Activated CD4-positive, alpha-beta T cell treated with anti-CD3 and anti-CD28 coated beads for 36 hours (primary cell): ENCODE measurements at places on chromosomes 4 and X.

DNA sequence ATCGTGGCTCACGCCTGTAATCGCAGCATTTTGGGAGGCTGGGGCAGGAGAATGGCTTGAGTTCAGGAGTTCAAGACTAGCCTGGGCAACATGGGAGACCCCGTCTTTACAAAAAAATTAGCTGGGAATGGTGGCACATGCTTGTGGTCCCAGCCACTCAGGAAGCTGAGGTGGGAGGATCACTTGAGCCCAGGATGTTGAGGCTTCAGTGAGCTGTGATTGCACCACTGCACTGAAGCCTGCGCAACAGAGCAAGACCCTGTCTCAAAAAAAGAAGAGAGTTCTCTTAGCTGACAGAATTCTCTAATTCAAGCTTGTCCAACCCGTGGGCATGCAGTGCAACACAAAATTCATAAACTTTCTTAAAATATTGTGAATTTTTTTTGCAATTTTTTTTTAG lies 95.6 kb upstream of the CBR4 start:
- no peak overlapping the region for H3K4me3 ChIP-seq
- no peaks in the 10 kb centered on the region for H3K36me3 ChIP-seq
- H3K27ac ChIP-seq, result no peak overlapping the region

DNA sequence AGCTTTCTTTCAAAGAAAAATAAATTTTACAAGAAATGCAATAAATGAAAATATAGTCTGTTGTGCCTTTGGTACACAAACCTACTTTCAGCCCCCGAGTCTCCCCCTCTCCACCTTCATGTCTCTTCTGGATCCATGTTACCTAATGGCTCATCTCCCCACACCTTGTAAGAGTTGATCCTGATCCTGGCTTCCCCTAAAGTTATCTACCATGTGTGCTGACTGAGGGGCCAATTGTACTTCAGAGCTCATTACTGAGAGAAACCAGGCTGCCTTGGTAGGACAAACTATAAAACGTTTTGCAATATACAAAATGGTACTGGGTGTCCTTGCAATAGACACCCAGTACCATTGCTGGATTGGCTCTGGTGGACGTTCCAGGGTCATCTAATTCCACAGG lies 11.8 kb downstream of the PALLD start:
- DNase-seq, result no peak
- no peak overlapping the region for H3K27ac ChIP-seq
- no peak overlapping the region for H3K4me3 ChIP-seq
- no peaks in the 10 kb centered on the region for H3K36me3 ChIP-seq

- no peaks in the 10 kb centered on the region for H3K27me3 ChIP-seq
- H3K27ac ChIP-seq, result no peak overlapping the region
- H3K4me1 ChIP-seq, result no peaks in the 10 kb centered on the region
- H3K4me3 ChIP-seq, result no peak overlapping the region
- H3K36me3 ChIP-seq, result no peaks in the 10 kb centered on the region
Measured at GRCh38 chr4:96102541-96103026, 262.7 kb downstream of the PDHA2 start.

DNA sequence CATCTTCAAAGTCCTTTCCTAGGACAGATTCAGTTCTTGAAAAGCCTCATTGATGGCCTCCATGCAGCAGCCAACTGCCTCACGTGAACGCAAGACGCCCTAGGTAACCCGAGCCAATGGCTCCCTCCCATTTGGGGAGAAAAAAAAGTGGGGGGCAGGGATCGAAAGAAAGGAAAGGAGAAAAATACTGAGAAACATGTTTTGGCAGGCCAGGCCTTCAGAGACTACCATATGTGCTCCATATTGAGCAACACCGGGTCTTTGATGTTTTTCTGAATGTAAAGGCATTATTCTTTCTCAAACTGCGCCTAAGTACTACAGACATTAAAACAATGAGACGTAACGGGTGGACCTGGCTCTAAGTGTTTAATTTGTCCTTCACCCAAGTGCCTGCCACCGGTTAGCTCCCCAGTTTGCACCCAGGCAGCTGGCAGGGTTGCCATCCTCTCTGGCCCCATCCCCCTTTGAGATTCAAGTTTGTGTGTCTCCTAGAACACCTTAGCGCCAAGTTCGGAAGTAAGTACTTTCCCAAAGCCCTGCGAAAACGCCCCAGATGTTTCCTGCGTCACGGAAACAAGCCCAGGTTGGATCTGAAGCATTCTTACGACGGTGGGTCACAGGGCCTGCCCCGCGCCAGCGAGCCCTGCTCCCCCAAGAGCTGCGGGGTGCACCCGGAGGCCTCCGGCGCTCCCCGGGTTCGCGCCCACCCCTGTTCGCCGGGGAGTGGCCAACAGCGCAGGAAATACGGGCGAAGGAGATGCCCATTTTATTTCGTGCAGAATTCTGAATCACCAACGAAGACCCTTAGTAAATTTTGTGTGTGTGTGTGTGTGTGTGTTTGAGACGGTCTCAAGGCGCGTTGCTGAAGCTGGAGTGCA lies 30.1 kb downstream of the HAND2 start:
- H3K4me3 ChIP-seq, result no peak overlapping the region
- peaks cover 64% of the 10 kb centered on the region for H3K27me3 ChIP-seq
- no peak for DNase-seq
- H3K27ac ChIP-seq, result no peak overlapping the region
- peaks cover 7% of the 10 kb centered on the region for H3K4me1 ChIP-seq
- peaks cover 10% of the 10 kb centered on the region for H3K36me3 ChIP-seq
